CD4-positive, alpha-beta T cell treated with Interleukin-6 for 4 hours (primary cell): ENCODE measurements at places on chromosomes 11 and 22.

DNA sequence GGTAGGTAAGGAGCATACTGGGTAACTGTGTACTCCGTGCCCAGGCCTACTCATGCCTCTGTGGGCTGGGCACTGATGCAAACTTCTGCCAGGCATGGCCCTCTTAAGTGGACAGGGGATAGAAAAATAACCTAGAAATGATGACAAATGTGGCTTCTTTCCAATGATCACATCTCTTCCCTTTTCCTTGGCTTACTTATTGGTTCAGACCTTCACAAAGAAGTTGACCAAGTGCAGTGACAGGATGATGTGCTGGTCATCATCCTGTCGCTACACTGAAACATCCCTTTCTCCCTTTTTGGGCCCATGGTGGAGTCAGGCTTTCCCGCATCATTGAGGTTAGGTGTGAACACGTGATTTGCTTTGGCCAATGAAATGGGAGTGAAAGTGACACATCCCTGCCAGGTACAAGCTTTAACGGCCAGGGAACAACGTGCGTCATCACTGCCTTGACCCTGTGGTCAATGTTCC lies 31.8 kb upstream of the APOBEC3A start:
- DNase-seq: no peak

DNA sequence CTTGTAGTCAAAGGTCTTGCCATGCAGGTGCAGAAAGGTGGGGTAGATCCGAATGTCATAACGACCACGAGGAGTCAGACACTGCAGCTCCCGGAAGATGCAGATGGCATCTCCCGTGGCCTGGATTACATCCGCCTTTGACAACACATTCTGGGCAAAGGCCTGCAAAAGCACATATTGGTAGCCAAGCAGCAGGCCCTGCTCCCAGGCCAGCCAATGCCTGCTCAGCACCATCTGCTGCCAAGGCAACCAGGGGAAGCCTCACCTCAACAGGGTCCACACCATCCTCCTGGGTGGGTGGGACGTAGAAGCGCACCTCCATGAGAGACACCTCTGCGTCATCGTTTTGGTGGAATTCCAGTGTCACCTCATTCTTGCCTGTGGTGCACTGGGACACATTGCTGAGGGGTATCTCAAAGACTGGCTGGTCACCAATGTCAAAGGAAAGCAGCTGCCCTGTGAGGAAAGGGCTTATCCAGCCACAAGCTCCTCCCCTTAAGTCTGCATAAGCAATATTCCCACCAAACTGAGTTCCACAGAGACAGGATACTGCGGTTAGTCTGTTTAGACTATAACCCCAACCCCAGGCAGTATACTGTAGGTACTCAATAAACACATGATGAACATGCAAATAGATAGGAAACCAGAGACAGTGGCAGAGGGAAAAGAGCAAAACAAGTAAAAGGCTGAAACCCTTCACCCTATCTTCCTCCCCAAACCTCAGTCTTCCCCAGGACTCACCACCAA lies 2.8 kb downstream of the SSRP1 start:
- no peak for DNase-seq

DNA sequence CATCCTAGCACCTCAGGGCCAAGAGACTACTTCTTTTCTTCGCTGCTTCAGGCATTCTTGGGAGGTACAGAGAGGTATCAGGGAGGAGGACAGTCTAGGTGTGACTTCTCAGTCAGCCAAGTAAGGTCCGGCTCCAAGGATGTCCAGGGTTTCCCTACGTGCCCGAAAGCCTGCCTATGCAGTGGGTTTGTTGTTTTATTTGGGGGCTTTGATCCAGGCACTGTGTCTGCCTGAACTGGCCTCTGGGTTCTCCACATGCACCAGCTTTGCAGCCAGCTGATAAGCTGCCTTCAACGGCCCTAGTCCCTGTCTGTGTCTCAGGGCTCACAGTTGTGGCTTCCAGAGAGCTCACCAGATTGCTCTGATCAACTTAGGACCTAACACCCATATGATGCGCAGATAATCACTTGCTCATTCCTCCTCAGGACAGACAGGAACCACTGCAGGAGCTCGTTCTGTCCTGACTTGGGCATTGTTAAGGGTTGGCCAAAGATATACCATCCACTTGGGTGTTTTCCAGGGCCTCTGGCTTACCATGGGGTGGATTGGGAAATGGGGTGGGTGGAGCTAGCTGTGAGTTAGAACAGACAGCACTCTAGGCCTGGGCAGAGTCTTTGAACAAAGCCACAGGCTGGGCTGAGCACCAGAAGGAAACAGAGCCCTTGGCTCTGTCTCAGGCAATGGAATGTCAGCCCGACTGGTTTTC lies 45.5 kb upstream of the CRYBB3 start:
- DNase-seq: no peak

GRCh38 chr22:37196539-37197450 lies 8.7 kb upstream of the C1QTNF6 start:
- no peak for DNase-seq

DNA sequence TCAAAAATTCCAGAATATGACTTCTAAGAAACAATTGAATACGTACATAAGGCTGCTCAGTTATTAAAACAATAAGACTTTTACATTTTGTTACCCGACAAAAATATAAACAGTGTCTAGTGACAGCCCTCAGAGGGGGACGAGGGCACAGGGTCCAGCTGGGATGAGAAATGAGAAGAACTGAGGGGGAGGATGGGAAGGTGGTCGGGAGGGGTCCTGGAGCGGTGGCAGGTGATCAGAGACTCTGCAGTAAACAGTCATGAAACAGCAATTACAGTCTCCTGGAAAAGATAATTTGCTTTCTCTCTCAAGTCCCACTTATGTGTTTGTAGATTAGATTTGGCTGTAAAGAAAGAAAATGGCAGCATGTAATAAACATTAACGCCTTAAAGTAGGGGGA lies 56.0 kb downstream of the PACSIN2 start:
- no peak for DNase-seq

DNA sequence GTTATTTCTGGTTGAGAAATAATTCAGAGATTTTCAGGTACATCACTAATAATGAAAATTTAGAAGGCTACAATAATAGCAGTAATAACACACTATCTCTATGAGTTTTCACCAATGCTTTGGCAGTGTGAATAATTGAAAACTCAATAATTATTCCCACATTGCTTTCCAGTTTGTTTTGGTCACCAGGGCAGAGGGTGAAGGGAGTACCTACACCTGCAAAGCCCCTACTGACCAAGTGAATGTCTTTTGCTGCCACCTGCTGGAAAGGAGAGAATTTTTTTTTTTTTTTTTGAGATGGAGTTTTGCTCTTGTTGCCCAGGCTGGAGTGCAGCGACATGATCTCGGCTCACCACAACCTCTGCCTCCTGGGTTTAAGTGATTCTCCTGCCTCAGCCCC lies 3.2 kb downstream of the NELL1 start:
- no peak for DNase-seq
